Skin of body (tissue), 3 donors: ENCODE measurements at places on chromosomes 6 and 20. TPM values are rescaled to one million over a fixed set of nuclear protein-coding genes. Genes with fewer than 3 reads are reported as not detected.

- DNase-seq, result no peak
Measured at GRCh38 chr6:17908831-17909230, 78.6 kb downstream of the KIF13A start.

- DNase-seq, result no peak
Measured at GRCh38 chr6:160461641-160462040, 113.5 kb downstream of the SLC22A3 start.

HLA-DQA1 gene
- 3.2 TPM for total RNA-seq

GRCh38 chr20:44112889-44113617 lies 73.9 kb downstream of the JPH2 start:
- no peak for DNase-seq

GRCh38 chr6:15079288-15079817 lies 166.5 kb upstream of the JARID2 start:
- DNase-seq, result no peak

DNA sequence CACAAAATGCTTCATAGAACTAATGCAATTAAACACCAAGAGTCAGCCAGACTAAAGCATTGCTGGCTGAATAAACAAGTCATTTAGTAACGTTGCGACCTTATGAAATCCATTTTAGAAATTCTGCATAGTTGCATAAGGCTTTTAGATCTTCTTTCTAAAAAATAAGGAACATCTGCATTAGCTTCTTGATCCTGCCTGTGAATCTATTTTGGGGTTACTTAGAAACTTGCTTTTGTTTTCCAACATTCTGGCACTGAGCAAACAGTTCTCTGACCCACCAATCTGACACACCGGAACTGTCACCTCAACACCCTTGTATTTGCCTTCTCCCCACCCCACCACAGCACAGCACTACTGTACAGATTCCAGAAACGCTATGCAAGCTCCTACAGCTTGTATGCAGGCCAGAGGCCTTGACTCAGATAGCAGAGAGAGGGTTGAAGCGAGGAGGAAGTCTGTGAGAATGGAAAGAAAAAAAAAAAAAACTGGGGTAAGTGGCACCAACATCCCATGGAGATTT lies 55.0 kb downstream of the KIF13A start:
- peak; percentile 90 for DNase-seq

- no peak for DNase-seq
Measured at GRCh38 chr20:9032758-9033157, 36.1 kb upstream of the PLCB4 start.

GRCh38 chr6:7604506-7604905 lies 14.5 kb downstream of the SNRNP48 start:
- no peak for DNase-seq

DNA sequence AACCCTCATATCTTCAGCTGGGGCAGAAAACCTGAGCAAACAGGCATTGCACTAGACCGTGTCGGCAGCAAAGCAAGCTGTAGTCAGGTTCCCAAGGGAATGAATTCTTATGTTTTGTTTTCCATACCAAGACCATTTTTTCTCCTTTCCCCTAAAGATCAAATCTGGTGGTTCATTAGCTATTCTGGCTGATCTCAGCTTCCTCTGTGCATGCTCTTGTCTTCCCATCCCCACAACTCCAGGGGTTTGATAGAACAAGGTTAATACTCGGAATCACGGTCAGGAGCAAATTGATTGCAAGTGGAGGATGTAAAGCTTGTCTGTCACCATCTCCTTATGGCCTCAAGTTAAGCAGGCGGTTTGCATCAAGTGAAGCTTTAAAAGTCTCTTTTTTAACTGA lies 778.8 kb downstream of the KIF16B start:
- DNase-seq, result no peak

FOXF2 gene
- total RNA-seq, result 0.59 TPM

GID8 gene
- 41.8 TPM for total RNA-seq

MRPL14 gene
- total RNA-seq, result 32.3 TPM

CLIC5 gene
- 4.0 TPM for total RNA-seq

DNA sequence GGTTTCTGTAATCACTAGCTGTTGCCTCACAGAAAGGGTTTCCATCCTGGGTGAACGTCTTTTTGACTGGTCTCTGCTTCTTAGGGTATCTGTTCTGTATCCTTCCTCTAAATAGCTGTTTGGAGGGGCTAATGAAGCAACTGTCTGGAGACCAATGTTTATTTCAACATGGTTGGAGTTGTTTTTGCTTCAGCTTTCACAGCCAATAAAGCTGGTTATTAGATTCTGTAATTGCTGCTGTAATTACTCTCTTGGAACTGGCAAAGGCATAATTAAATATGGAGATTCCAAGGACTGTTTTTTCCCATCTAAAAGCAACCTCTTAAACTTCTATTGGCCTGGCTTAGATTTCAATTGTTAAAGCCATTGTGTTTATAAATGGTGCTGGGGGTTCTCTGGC lies 31.9 kb downstream of the CHMP4B start:
- no peak for DNase-seq

DNA sequence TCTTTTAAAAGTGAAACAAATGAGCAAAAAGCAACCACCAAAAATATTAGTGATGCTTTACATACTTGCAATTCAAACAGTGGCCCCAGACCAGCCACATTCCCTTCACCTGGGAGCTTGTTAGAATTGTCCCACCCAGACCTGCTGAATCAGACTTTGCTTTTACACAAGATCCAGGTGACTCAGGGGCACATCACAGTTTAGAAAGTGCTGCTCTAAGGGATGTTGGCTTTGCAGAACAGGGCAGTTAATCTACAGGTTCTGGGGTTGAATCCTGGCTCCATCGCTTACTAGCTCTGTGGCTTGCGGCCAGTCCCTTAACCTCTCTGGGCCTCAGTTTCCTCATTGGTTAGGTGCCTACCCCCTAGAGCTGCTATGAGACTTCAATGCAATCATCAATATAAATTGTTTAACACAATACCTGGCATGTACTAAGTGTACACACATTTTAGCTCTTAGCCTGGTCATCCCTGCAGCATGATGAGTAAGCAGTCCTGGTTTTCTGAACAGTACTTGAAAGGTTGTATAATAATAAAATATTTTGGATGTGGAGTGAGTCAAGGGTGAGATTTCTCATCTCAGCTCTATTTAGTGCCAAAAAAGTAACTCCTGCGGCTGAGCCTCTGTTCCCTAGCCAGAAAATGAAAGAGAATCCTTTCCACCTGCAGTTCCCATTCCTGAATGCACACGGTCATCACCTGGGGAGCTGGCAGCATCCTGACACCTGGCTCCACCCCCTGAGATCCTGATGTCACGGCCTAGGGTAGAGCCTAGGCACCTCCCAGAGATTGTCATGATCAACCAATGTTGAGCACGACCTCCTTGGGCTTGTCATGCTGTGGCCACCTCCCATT lies 162.7 kb downstream of the ANKRD60 start:
- DNase-seq, result no peak

BHLHE23 gene
- not detected for total RNA-seq

HLA-G gene
- 0.10 TPM for total RNA-seq

TXLNB gene
- total RNA-seq, result 15.0 TPM

HLA-DPA1 gene
- total RNA-seq, result 16.1 TPM

- DNase-seq, result no peak
Measured at GRCh38 chr20:48143435-48144081, 358.3 kb upstream of the SULF2 start.

- DNase-seq, result no peak
Measured at GRCh38 chr20:36449663-36450062, 91.7 kb upstream of the MYL9 start.

- peak; percentile 40 for DNase-seq
Measured at GRCh38 chr6:81556551-81556950, 195.9 kb downstream of the TENT5A start.

DNA sequence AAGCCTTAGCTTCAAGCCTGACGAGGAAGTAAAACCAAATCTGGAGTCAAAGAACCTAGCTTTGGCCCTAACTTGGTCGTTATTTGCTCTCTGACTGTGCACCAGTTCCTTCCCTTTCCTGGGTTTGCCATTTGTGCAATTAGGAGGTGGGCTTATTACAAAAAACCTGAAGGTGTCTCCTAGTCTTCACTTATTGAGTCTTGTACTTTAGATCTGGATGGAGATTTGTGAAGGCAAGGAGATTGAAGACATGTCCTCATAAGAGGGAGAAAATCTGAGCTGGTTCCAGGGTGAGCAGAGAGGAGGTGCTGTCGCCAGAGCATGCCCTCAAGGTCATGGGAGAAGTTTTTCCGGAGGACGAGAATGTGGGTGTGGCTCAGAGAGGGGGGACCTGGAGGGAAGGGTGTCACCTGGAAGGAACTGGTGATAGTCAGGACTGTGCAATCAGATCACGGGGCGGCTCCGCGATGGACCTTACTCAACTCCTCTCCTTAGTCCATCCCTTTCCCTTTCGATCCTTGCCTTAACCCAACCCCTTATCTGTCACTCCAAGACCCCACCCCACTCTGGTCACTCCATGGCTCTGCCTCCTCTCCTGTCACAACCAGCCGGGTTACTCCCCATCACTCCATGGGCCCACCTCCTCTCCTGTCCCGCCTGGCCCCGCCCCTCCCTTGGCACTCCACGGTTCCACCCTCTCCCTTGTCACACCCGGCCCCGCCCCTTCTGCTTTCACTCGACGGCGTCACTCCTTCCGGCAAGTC lies 588 bp upstream of the ACSS2 start:
- no peak for DNase-seq

CCDC170 gene
- 1.9 TPM for total RNA-seq

DNA sequence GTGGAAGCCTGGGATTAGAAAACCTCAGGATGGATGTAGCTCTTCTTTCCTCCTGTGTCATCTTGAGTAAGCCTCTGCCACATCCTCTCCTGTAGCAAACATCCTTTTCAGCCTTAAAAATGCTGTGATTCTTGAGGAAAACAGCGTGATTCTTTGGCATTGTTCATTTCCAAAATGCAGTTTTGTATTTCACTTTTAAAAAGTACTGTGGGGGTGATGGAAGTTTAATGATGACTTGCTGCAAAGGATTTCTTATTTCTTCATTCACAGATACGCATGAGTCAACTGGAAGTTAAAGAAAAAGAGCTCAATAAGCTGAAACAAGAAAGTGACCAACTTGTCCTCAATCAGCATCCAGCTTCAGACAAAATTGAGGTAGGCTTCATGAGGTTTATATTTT lies 23.9 kb upstream of the SNRNP48 start:
- no peak for DNase-seq

BPIFA1 gene
- total RNA-seq, result not detected

KHDRBS2 gene
- total RNA-seq, result 0.30 TPM

OLIG3 gene
- not detected for total RNA-seq

TRIM38 gene
- 8.7 TPM for total RNA-seq

- DNase-seq, result peak; percentile 81
Measured at GRCh38 chr6:26284537-26285142, 80.4 kb upstream of the BTN3A2 start.

GRCh38 chr20:24842274-24842917 lies 106.7 kb upstream of the CST7 start:
- no peak for DNase-seq

APMAP gene
- total RNA-seq, result 62.8 TPM

DNA sequence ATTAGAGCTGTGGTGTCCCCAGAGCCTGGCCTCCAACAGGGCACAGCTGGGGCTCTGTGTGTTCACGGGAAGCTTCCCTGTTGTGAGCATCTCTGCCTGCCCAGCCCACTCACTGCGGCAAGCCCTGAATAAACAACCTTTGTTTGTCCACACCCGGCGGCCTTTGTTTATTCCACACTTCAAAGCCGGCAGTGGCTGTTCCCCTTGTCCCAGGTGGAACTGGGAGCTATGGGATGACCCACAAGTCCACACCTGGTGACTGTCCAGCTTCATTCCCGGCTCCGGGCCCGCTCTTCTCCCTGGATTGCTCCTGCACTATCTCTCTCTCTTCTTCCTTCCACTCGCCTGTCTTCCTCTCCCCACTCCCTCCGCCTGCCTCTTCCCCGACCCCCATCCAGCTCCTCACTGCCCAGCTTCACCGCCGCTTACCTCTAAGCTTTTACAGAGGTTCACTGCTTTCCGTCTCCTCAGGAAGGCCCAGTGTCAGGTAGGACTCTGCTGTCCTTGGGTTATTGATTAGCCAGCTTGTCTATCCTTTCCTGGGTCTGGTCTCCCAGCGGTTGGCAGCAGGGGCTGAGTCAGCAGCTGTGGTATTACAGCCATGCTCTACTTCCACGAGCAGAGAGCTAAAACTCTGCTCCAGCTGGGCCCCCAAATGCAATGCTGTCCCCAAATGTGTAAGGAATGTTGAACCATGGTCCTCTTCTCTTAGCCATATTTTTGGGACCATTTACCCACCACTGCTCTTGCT lies 17.8 kb downstream of the DACT2 start:
- DNase-seq, result no peak

DZANK1 gene
- total RNA-seq, result 1.7 TPM

DNA sequence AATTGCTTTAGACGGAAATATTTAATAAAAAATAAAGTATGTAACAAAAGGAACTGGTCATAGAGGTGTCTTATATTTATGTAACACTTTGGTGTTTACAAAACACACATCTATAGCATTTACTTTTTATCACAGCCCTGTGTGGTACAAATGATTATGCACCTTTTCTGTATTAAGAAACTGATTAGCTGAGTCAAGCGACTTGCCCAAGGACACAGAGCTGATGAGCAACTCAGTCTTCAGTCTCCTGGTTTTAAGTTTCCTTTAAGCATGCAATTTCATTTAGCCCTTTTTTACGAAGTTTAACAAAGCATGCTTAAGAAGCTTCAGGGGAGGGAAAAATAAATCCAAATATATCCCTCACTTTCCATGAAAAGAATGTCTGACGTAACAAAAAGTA lies 2.5 kb downstream of the DCDC2 start:
- DNase-seq, result no peak

MYCT1 gene
- 16.3 TPM for total RNA-seq

DNA sequence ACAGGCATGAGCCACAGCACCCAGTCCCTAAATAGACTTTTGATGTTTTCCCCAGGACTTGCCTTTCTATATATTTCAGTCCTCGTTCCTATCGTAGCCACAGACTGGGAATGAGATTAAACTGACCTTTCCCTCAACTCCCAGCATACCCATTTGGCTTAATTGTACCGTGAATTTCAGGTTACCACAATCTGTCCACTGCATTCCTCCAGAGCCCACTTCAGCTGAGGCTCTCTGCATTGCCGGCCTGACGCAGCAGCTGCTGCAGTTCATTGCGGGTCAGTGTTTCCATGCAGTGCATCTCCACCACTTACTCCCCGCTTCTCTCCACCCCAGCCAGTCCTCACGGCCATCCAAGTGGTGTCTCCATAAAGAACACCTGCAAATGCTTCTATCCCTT lies 103.1 kb upstream of the RIN2 start:
- DNase-seq, result no peak

DNA sequence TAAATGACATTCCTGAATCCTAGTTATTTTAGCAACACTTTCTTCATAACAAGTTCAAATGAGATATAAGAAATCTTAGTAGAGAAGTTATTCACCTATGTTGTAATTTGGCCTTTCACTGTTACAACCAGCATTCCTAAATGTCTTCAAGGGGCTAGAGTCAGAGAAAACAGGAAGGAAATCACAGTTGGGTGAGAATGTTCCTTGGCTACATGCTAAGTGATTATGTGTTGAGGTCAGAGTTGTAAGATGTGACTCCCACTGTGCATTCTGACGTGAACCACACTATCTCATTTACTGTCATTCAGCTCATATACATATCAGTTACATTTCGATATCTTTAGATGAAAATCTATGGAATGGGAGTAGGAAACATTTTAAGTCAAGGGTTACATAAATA lies 51.0 kb upstream of the MLIP start:
- DNase-seq, result no peak

PDYN gene
- total RNA-seq, result not detected

GRCh38 chr6:7727086-7727945 lies 1.4 kb downstream of the BMP6 start:
- no peak for DNase-seq

ANKRD66 gene
- not detected for total RNA-seq

- DNase-seq, result no peak
Measured at GRCh38 chr20:59063358-59064213, 21.0 kb upstream of the PRELID3B start.

- no peak for DNase-seq
Measured at GRCh38 chr20:50245498-50246366, 55.1 kb downstream of the CEBPB start.

- DNase-seq, result no peak
Measured at GRCh38 chr6:163301726-163302635, 112.5 kb upstream of the QKI start.
